Activated CD8-positive, alpha-beta memory T cell treated with anti-CD3 and anti-CD28 coated beads for 48 hours (primary cell): ENCODE measurements at places on chromosomes 11 and 22.

- no peak for DNase-seq
Observed at GRCh38 chr11:111359223-111360149, 19.6 kb downstream of the POU2AF1 start.

DNA sequence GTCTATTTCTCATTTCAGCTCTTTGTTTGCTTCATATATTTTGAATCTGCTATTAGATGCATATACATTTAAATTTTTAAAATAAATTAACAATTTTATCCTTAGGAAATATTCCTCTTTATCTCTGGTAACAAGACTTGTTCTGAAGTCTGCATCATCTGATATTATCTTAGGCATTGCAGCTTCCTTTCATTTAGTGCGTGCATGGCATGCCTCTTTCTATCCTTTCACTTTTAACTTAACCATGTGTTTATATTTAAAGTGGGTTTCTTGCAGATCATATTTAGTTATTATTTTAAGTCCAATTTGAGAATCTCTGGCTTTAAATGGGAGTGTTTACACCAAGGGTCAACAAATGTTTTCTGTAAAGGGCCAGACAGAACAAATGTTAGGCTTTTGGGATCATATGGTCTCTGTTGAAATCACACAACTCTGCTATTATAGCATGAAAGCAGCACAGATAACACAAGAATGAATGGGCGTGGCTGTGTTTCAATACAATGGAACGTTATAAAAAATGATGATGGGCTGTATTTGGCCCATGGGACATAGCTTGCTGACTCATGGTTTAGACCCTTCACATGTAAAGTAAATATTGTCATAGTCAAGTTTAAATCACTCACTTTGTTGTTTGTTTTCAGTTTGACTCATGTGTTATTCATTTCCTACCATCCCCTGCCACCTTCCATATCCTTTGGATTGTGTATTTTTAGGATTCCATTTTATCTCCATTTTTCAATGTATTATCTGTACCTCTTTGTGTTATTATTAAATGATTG lies 83.9 kb upstream of the SNX19 start:
- no peak for DNase-seq

DNA sequence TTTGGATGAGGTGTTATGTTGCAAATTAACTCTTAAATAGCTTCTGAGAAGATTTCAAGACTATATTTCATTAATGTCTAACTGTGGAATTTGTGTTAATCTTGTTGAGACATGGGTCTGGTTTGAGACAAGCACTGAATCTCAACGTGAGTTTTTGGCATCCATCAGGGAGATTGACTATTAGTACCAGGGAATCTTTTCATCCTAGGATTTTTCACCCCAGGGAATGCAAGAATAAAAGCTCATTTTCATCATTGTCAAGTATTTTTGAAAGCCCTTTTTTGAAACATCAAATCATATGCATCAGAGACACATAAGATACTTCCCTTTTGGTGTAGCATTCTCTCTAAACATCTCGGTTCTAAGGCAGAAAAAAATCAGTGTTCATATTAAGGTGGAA lies 19.5 kb downstream of the OR5T2 start:
- DNase-seq, result no peak

DNA sequence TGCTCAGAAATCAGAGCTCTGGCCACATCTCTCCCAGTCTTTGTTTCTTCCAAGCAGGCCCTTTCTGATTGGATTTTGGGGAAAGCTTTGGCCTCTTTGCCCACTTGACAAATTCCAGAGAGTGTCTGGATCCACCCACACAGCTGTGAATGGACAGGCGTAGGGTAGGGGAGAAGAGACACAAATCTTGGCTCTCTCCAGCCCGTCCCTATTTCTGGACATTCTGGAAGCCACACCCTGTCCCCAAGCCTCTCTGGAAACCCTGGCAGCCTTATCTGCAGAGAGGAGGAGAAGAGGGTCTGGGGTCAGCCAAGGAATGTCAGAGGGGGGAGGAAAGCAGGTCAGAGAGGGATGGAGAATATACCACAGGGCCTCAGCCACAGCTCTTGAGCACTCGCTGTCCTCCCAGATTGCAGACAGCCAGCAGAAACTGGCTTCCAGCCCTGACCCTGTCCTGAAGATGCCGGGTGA lies 59.5 kb upstream of the WNT11 start:
- no peak for DNase-seq

DNA sequence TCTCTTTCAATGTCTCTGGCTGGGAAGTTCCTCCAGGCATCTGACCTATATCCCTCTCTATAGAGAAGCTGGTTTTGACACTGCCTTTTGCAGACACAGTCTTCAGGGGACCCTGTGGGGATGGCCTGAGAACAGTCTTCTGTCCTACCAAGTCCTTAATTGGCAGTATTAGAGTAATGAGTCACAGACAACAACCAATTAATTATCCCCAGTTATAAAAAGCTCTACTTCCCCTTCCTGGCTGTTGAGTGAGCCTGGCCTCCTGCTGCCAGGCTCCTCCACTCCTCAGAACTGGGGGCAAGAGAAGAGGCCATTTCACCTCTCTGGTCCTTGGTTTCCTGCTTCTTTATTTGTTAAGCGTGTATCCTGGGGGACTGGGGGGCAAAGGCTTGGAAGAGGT lies 41.2 kb upstream of the KLHL35 start:
- no peak for DNase-seq

DNA sequence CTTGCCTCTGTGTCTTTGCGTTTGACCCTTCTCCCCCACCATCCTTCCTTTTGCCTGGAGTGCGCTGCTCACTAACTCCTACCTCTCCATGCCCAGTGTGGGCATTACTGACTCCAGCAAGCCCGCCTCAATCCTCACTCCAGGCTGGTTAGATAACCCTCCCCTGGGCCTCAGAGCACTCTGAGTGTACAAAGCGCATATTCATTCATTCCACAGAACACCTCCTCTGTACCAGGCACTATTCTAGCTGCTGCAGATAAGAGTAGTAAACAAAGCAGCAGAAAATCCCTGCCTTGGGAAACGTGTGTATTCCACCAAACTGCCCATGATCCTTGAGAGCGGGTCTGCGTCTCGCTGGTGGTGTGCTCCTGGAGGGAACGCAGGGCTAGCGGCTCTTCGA lies 3.2 kb downstream of the SLC22A8 start:
- no peak for DNase-seq

- DNase-seq, result no peak
Observed at GRCh38 chr11:46277622-46278386, at the start of gene CREB3L1. Gene CREB3L1, plus strand, starts transcription at chr11:46277662. Its CDS starts 450 bp downstream, at chr11:46278112.

DNA sequence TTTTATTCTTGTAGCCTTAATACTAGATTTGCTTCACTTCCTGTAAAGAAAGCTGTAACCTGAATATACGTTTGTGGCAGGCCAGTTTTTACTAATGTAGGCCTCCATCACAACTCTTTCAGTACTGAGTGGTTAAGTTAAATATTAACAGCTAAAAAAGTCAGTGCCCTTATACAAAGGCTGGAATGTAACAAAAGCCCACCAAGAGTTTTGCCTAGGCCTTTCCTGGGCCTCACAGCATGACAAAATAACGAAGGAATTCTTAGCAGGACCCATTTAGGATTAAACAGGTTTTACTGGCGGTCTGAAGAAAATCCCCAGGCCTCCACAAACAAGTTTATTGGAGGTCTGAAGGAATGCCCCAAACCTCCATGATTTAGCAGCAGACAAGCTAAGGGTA lies 43.7 kb downstream of the PIWIL3 start:
- DNase-seq, result no peak
